ENCODE measurements at places on chromosomes 12 and 14. TPM values are rescaled to one million over a fixed set of nuclear protein-coding genes. Genes with fewer than 3 reads are reported as not detected.

GRCh38 chr12:132222096-132222807 lies 78.0 kb downstream of the NOC4L start:
- DNase-seq: peak; percentile 60

Gene MYH6
- total RNA-seq: 0.09 TPM

DNA sequence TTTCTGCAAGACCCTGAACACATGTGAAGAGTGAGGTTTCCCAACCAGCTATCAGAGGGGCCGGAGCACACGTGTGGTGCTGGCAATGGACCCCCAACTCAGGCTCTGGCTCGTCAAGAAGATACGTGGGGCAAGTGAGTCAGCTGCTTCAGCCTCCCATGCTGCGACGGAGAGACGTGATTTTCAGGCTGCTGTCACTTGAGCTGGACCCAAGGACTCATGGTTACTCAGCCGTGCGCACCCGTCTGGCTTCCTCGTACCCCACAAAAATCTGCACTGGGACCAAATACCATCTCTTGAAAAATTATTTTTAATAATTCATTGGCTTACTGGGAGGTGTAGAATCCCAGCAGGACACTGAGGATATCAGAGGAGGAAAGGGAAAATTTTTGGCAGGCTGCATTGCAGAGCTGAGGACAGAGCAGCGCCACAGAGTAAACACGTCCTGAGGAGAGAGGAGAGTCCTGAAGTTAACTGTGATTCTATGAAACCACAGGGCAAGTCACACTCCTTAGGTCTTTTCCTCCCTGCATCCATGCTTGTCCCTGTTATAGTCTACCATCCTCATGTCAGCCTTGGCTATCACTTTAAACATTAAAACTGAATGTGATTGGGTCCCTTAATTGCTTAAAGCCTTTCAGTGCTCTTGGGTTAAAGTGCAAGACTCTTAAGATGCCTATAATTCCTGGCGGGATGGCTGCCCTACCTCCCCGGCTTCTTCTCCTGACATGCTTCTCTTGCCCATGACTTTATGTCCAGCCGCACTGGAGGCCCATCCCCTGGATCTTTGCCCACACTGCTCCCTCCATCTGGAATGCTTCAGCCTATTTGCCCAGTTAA lies 95.3 kb upstream of the SLC35F4 start:
- DNase-seq: no peak

Gene PARP11
- 14.8 TPM for total RNA-seq

DNA sequence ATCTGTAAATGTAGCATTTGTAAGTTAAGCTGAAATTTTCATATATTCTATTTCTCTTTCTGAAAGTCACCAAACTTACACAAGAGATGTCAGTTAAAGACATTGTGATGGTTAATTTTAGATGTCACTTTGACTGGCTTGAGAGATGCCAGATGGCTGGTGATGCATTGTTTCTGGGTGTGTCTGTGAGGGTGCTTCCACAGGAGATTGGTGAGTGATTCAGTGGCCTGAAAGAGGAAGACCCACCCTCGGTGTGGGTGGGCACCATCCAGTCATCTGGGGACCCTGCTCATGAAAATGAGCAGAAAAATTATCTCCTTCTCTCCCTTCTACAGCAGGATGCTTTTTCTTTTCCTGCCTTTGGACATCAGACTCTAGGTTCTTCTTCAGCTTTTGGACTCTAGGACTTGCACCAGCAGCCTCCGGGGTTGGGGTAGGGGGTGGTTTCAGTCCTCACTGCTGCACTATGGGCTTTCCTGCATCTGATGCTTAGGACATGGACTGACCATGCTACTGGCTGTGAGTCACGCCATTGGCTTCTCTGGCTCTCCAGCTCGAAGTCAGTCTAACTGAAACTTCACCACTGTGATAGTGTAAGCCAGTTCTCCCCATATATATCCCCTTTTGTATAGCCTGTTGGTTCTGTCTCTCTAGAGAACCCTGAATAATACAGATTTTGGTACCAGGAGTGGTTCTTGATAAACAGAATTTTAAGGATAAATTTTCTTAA lies 20.9 kb downstream of the PDE6H start:
- DNase-seq: no peak

DNA sequence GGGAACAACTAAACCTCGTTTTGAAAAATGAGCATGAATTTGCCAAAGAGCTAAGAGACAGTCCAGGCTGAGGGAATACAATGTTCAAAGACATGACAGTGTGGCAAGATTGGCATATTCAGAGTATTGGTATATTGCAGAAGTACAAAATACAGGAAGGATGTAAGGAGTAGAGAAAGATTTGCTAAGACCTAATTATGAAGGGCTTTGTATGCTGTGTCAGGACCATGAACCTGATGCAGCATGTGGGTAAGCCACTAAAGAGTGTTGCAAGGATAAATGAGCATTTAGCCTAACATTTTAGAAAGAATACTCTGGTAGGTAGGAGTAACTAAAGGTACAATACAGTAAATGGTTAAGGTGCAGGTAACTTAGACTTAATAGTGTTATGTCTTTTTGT lies 65.1 kb downstream of the KTN1 start:
- DNase-seq: no peak

GRCh38 chr12:39122562-39123204 lies 217.3 kb upstream of the CPNE8 start:
- no peak for DNase-seq

GRCh38 chr12:26274441-26275312 lies 79.3 kb downstream of the SSPN start:
- no peak for DNase-seq

Gene B3GNT4
- 0.15 TPM for total RNA-seq

GRCh38 chr14:64755781-64756221 lies 51.6 kb downstream of the PLEKHG3 start:
- DNase-seq: peak; percentile 72

Measured in CD8-positive, alpha-beta memory T cell (primary cell).